ENCODE measurements at places on chromosomes 13 and 19.
A peak's percentile ranks its signal among the peaks of the same experiment; 100 is the strongest.

- no peak for DNase-seq
These were observed 19.5 kb downstream of the WDFY2 start for GRCh38 chr13:51603716-51604115.

GRCh38 chr13:90713441-90714133 lies 633.9 kb upstream of the MIR17HG start:
- no peak for DNase-seq

- no peak for DNase-seq
These were observed 431.2 kb downstream of the FOXO1 start for GRCh38 chr13:40235160-40235796.

DNA sequence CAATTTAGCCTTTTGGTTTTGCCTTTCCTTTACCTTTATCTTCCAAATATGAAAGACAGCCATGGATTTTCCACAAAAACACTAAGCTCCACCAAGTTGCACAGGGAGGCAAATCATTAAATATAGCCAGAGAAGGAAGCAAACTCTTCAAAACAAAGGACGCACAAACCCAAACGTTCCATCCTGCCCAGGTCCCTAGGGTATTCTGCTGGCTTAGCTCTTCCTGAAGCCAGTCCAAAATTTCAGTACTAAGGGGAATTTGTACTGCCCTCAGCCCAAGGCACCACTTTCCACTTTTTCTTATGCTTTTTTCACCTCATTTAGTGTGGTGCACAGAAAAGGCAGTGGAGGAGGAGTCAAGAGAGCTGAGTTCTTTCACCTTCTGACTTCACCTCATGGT lies 169.9 kb downstream of the FLT1 start:
- no peak for DNase-seq

GRCh38 chr13:43251961-43252360 lies 228.6 kb downstream of the DNAJC15 start:
- DNase-seq: no peak

DNA sequence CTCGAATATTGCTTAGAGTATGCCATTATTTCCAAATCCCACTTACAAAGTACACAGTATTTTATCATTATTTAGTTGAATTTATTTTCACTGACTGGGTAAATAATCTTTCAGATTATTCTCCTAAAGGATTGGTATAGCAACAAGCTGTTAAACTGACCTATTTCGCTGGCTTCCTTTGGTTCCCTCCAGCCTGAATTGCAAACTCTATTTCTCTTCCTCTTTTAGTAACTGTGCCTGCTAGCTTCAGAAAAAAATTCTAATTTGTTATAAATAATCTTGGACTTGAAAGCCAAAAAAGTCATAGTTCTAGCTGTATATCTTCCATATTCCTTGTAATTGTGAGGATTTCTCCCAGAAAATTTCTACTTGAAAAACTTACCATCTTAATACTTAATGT lies 15.0 kb upstream of the CCNA1 start:
- no peak for DNase-seq

- no peak for DNase-seq
These were observed 325.4 kb downstream of the FOXO1 start for GRCh38 chr13:40341096-40341471.

GRCh38 chr19:9937001-9937411 lies 691 bp upstream of the OLFM2 start:
- no peak for DNase-seq

DNA sequence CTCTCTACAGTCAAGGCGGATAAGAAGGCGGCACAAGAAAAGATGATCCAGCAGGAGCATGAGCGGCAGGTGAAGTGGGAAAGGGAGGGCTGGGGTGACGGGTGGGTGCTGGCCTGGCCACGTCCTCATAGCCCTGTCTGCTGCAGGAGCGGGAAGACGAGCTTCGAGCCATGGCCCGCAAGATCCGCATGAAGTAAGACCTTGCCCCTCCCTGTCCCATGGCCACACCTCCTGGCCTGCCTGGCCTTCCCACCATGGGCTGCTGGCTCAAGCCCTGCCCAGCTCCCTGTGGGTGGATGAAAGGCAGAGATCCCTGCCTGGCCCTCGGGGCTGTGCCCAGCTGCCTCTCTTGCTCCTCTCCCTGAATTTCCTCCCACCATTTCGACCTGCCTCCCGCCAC lies 7.2 kb downstream of the ZNF296 start:
- DNase-seq: no peak

DNA sequence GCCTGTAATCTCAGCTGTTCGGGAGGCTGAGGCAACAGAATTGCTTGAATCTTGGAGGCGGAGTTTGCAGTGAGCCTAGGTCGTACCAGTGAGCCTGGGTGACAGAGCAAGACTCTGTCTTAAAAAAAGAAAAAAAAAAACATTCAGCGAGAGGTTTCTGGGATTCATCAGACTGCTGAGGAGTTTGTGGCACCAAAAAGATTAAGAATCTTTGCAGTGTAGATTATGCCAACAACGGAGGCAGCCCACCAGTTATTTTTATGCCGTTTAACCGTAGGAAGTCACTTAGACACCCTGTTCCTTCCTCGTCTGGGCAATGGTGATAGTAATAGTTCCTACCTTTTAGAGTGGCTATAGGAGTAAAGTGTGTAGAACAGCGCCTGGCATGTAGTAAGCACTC lies 2.5 kb downstream of the COX6B1 start:
- DNase-seq: no peak

DNA sequence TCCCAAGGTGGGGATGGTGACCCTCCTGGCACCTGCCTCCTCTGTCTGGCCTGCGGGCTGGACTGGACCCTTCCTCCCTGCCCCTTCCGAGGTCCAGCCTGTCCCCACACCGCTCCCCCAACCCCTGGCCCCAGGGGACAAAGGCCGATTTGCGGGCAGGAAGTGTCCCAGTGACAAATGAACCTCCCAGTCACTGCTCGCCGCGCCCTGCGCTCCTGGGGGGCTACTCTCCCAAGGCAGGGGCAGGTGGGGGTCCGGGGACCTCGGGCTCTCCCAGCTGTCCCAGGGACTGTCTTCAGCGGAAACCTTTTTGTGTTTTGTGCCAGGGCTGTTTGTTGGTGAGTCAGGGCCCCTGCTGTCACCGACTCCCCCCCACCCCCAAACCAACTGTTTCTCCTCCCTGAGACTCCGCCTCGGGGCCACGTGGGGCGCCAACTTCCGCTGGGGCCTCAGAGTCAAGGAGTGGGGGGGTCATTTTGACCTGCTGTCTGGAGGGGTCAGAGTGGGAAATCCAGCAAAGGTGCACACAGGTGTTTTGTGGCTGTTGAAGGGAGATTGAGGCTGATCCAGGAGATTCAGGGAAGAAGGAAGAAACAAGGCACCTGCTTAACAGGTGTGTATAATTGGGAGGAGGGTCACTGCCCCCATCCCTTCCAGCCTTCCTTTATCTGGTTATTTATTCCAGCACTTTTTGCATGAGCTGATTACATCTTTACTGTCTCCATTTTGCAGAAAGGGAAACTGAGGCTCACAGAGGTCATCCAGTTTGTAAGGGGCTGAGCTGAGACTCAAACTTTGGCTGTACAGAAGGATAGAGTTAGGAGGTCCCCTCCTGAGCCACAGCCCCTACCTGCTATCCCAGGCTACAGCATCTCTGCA lies 831 bp downstream of the PGPEP1 start:
- DNase-seq: peak; percentile 65

- no peak for DNase-seq
These were observed 7.0 kb upstream of the POMP start for GRCh38 chr13:28651810-28652401.

- no peak for DNase-seq
These were observed 15.5 kb downstream of the GJB2 start for GRCh38 chr13:20177049-20177831.

DNA sequence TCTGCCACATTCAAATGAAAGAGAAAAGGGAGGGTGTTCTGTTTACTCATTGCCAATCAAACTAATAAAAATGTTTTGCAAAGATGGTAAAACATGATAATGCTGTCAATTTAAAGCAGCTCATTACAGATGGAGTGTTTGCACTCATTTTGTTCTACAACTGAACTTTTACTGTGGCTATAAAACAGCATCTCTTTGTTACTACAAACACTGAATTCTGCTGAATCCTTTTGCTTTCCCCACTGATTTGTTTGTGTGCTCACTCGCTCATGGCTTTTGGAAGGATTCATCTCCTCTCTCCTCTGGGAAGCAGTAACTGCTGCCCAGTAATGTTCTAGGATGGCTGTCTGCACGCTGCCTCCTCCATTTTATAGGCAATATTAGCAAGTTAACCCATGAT lies 434.5 kb downstream of the PCDH9 start:
- no peak for DNase-seq

DNA sequence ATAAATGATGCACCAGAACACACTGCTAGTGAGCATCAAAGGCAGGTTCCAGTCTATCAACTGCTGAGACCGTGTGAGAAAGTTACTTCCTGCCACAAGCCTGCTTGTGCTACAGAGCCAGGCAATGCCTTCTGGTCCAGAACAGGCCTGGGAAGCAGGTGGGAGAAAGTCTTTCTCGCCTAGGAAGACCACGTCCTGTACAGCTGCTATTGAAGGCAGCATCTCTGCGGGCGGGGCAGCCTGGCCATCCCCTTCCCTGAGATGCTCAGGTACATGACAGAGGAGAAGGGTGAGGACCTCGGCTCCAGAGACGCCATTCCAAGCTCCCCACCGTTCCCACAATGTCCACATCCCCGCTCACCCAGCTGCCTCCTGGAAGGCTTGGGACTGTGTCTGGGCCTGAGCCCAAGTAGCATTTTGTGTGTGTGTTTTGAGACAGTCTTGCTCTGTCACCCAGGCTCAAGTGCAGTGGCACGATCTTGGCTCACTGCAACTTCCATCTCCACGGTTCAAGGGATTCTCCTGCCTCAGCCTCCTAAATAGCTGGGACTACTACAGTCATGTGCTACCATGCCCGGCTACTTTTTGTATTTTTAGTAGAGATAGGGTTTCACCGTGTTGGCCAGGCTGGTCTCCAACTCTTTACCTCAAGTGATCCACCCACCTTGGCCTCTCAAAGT lies 3.4 kb downstream of the RFX1 start:
- DNase-seq: peak; percentile 67

DNA sequence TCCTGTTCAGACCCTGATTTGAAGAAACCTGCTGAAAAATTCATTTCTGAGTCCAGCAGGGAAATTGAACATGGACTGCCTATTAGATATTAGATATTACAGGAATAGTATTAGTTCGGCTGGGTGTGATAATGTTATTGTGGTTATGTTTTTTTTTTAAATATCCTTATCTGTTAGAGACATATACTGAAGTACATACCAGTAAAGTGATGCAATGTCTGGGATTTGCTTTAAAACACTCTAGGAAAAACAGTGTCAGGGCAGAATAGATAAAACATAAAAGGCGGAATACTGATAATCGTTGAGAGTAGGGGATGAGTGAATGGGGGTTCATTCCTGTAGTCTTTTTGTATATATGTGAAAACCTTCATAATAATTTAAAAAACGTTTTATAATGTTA lies 28.7 kb upstream of the AMER2 start:
- no peak for DNase-seq

- no peak for DNase-seq
These were observed 124.7 kb downstream of the PCCA start for GRCh38 chr13:100213576-100213975.

DNA sequence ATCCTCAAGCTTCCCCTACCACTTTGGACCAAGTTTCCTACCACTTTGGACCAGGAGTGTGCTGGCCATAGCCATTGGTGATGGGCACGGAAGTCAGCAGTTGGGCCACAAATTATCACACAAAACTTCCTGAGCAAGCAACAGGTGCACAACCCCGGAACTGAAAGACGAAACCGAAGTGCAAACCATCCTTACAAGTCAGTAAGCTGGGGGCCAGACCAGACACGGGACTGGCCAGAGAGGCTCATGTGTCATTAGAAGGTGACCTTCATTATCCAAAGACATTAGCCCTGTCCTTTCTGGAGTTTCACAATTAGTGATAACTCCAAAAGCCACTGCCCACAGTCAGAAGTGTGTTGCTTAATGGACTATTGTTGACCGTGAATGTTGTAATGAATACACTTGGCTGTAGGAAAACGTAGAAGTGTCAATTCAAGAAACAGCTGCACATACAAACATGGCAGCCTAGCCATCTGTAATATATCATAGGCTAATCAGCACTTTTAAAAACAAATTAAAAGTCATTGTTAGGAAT lies 244.1 kb upstream of the IRS2 start:
- no peak for DNase-seq

- DNase-seq: no peak
These were observed 53.4 kb downstream of the ING1 start for GRCh38 chr13:110766671-110767430.

DNA sequence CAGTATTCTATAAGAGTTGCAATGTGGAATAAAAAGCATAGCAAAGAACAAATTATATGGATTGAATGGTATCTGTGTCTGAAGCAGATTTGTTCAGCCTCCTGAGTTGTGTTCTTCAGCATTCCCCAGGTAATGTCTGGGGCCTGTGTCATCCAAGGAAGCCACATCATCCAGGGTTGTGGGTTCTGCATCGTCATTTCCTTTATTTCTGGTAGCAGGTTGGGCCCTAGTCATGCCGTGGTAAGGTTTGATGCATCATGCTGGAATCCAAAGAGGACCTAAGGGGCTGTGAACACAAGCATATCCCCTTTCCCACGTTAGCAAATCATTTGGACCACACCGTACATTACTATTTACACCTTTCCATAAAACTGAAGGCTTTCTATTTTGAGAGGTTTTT lies 131.0 kb upstream of the ZNF91 start:
- DNase-seq: no peak

GRCh38 chr19:28504139-28504538 lies 708.8 kb downstream of the UQCRFS1 start:
- DNase-seq: peak; percentile 22

All from CD4-positive, alpha-beta T cell treated with Interleukin-4 for 1 hour (primary cell).